ENCODE measurements at places on chromosomes 7 and 10.

DNA sequence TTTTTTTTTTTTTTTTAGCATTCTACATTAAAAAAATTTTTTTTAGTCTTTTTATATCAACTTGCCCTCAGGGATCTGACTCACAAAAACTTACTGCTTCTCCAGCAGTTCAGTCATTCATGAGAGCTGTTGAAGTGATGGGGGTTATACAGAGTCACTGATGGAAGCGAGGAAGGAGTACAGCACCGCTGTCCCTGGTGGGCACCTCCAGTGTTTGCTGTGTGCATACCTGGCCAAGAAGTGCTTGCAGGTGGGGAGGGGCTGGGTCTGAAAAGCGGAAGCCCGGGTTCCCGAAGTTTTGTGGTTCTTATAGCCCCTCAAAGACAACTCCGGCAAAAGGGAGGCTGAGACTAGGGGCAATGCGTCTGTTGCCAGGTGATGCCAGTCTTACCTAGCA, 46.2 kb downstream of the MINDY4 start:
- no peak for DNase-seq

DNA sequence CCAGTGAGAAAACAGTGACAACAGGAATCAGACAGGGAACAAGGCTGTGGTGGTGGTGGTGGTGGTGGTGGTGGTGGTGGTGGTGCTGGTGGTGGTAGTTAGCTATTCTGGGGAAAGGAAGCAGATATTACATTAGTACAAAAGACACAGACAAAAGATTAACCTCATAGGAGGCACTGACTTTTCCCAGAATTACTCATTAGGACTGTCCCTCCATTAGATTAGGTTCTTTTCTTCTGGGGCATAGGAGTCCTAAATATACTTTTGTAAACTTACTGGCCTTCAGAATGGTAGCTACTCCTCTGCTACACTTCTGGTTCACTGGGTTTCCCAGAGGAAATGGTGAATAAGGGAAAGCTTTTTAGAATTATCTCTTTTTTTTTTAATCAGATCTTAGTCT, 156.6 kb upstream of the SEMA3D start:
- DNase-seq: no peak

DNA sequence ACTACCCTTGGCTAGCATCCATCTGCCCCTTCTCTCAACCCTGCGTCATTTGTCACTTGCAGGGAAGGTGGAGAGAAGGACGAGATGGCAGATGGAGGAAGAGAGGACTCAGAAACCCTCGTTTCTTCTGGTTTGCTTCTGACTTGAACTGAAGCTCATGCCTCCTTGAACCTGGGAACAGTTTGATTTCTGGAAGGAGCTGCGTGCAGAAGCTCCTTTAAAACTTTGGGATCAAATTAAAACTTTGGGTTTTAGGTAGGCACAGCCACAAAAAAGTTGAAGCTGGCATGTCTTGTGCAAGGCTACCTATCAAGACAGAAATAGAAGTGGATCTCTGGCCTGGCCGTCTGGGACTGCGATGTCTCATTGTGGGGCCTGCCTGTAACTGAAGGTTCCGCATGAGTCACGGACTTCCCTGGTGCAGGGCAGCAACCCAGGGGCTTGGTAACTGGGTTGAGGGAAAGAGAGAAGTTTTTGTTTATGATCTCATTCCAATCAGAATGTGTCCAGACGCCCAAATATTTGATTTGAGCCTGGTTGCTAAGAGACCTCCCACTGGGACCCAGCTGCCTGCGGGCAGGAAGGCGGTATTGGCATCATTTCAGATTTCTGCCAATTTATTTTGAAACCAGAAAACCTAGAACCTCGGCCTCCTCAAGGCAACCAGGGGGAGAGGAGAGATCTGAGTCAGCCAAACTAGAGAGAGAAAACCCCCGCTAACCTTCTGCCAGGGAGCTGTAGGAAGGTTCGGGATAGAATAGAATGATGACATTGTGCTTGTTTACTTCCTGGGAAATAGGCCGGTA, 15.8 kb upstream of the CAMK1D start:
- peak; percentile 83 for DNase-seq

- DNase-seq: no peak
Measured at GRCh38 chr10:129861776-129862531, 102.1 kb downstream of the EBF3 start.

DNA sequence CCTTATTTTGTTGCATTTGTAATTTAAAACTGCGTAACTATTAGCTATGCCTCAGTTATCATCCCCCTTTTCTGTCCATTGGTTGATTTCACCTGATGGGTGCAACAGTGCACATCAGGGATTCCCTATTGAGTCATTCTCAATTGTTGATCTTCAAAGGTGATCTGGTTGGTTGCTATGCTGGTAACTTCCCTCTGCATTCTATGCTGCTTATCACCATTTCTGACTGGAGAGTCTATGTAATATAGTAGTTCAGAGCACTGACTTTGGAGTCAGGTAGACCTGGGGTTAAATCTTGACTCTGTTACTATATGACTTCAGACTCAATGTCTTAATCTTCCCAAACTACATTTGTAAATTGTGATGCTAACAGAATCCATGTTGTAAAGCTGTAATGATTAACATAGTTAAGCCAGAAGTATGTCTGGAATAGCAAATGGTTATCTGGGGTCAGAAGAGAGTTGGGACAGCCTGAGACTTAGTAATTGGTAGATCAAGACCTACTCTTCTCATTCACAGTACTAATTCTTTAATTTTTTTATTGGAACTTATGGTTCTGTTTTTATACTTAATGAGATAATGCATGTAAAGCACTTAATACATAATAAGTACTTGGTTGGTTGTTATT, 38.1 kb downstream of the EXOC6 start:
- DNase-seq: no peak

GRCh38 chr7:7662527-7662926, 22.0 kb downstream of the UMAD1 start:
- peak; percentile 48 for DNase-seq

DNA sequence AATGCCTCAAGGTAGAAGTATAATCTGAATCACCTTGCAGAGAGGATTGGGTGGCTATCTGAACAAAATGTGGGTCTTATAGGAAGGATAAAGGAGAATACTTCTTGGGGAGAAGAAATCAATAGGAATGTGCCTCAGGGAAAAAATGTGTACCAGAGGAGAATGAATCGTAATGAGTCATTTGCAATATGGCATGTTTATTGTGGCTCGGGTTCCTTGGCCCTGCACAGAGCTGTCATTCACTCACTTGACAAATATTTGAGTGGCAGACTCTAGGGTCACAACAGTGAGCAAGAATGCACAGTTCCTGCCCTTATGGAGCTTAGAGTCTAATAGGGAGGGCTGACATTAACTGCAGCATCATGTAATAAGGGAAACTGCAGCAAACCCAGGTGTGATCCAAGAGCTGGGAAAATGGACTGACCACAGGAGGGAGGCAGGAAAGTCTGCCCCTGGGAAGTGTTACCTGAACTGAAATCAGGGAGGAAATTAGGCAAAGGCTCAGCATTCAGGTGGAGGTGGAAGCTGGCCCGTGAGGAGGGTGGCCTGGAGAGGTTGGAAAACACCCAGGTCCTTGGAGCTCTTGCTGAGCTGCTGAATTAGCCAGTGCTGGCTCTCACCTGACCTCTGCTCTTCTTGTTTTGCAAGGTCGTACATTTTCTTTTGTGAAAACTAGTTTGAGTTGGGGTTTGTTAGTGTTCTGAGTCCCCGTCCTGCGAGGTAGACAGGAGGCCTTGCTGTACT, 203.9 kb downstream of the FRMD4A start:
- DNase-seq: no peak

GRCh38 chr7:46741181-46741580, 820.1 kb upstream of the IGFBP3 start:
- no peak for DNase-seq

DNA sequence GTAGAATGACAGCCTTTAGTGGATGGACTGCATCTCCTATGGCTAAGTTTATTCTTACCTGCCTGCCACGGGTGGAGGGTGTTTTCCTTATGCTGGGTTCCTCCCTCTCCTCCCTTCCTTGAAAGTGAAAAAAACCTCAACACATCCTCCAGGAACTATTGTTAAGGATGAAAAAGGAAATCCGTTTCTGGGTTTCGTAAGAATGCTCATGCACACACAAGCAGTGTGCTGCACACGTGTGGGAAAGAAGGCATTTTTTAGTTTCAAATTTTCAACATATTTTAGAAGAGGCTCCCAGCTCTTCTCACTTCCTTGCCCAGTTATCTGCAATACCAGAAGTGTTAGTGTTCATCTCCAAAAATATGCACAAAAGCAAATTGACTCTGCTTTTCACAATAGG, 90.6 kb downstream of the FAM171A1 start:
- DNase-seq: no peak

DNA sequence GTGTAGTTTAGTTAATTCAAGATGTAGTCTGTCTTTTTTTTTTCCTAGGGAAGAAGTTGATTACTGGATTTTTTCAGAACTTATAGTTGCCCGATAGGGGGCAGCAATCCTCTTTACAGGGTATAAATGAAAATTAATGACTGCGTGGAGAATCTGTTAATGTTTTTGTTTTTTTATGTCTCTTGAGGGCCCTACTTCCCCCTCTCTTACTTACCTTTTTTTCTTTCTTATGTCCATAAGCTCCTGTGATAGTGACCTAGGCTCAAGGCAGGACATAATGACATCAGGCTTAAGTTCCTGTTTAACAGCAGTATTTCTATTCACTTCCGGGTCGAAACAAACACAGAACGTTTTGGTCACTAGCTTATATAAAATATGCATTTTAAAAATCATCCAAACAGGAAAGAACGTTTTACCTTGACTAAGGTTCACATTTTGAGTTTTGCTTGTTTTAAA, 18.8 kb downstream of the CDC123 start:
- peak; percentile 58 for DNase-seq

- no peak for DNase-seq
Measured at GRCh38 chr7:137968890-137969289, 33.0 kb downstream of the CREB3L2 start.

GRCh38 chr7:46165276-46165675, 244.2 kb upstream of the IGFBP3 start:
- DNase-seq: no peak

GRCh38 chr10:267705-268104, 132.4 kb downstream of the ZMYND11 start:
- no peak for DNase-seq

DNA sequence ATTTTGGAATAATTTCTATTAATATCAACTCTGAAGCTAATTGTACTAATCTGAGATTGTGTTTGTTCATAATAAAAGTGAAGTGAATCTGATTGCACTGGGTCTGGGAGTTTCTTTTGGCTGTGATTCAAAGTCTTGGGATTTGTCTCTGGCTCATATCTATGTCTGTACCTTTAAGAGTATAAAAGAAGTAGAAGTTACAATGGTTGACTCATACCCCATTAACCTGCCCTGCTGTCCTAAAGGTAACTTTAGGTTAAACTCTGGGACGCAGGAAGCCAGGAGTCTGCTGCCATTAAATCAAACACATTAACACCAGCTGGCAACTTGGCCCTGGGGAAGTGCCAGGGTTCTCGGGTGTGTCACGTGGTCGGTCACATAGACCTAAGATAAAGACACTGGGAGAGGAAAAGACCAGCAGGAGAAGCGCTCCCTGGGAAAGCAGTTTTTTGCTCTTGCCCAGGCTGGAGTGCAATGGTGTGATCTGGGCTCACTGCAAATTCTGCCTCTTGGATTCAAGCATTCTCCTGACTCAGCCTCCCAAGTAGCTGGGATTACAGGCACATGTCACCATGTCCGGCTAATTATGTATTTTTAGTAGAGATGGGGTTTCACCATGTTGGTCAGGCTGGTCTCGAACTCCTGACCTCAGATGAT, 17.8 kb downstream of the SCD start:
- peak; percentile 38 for DNase-seq

GRCh38 chr7:79610313-79610712, 156.8 kb upstream of the MAGI2 start:
- no peak for DNase-seq

GRCh38 chr10:31157123-31158010, 125.7 kb upstream of the ZNF438 start:
- peak; percentile 91 for DNase-seq

- no peak for DNase-seq
Measured at GRCh38 chr7:51138123-51139085, 178.2 kb downstream of the COBL start.

- no peak for DNase-seq
Measured at GRCh38 chr7:21358648-21359047, 69.2 kb upstream of the SP4 start.

GRCh38 chr7:157399086-157399687, 62.4 kb downstream of the DNAJB6 start:
- no peak for DNase-seq

- DNase-seq: no peak
Measured at GRCh38 chr7:106611911-106612310, 49.0 kb downstream of the CCDC71L start.

- no peak for DNase-seq
Measured at GRCh38 chr7:90897961-90898469, 301.9 kb downstream of the CDK14 start.

GRCh38 chr7:94088560-94088959, 84.4 kb upstream of the BET1 start:
- no peak for DNase-seq

GRCh38 chr10:124374535-124375352, 44.0 kb downstream of the OAT start:
- DNase-seq: no peak

- no peak for DNase-seq
Measured at GRCh38 chr10:29725133-29725720, 90.5 kb upstream of the SVIL start.

DNA sequence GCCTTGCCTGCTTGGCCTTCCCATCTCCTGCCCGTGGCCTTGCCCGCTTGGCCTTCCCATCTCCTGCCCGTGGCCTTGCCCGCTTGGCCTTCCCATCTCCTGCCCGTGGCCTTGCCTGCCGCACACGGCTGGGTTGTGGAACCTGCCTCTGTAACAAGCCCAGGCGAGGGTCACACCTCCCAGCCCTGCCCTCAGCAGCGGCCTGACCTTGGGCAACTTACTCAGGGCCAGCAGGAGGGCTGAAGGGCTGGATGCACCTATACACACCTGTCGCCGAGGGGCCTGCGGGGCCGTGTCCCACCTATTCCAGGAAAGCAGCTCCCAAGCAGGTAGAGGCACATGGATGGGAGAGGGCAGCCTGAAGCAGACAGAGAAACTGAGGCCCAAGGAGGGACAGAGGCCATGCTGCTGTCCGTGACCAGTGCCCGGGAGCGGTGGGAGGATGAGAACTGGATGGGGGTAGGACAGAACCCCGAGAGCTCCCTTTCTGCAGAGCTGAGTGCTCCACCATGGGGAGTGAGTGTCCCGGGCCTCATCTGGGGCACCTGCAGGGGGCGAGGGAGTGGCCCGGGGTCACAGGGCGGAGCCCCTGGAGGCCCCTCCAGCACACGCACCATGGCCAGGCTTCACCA, 277.6 kb downstream of the ELFN1 start:
- no peak for DNase-seq

DNA sequence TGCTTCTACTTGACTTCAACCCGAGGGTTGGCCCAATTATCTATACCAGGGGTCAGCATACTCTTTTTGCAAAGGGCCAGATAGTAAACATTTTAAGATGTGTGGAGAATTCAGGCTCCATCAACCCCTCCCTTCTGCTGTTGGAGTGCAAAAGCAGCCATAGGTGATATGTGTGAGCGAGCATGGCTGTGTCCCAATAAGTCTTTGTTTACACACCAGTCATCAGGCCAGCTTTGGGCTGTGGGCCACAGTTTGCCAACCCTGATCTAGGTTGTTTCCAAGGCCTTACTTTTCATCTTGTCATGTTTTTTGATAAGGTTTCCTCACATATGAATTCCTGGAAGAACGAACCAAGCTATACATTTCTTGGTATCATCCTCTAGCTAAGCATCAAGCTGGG, 136.9 kb upstream of the VIPR2 start:
- no peak for DNase-seq

Measured in SJCRH30 (cell line).